ENCODE measurements at places on chromosomes 7 and 10.
A peak's percentile ranks its signal among the peaks of the same experiment; 100 is the strongest.

DNA sequence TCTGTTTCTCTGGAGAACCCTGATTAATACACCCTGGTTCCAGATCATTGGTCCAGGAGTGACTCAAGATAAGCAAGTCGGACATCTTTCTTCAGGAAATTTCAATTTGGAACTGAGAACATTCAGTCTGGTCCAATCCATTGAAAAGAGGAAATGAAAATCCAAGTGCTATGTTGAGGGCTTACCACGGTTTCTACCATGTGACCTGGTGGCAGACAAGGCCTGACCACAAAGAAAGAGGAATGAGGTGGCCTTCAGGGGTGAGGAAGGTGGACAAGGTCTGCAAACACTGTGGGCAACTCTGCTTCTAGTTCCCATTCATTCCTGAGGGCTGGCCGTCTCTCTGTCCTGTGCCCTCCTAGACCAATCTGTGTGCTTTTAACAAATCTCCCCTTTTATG is 149.2 kb upstream of the GHITM start:
- DNase-seq = no peak

GRCh38 chr10:26095781-26096180 is 120.8 kb upstream of the GAD2 start:
- DNase-seq = no peak

GRCh38 chr7:28245123-28245878 is 64.7 kb upstream of the JAZF1 start:
- no peak for DNase-seq

- DNase-seq = peak; percentile 53
These were observed 29.3 kb upstream of the KCNK18 start for GRCh38 chr10:117167789-117168674.

GRCh38 chr7:65390588-65390987 is 16.9 kb downstream of the ZNF92 start:
- DNase-seq = no peak

DNA sequence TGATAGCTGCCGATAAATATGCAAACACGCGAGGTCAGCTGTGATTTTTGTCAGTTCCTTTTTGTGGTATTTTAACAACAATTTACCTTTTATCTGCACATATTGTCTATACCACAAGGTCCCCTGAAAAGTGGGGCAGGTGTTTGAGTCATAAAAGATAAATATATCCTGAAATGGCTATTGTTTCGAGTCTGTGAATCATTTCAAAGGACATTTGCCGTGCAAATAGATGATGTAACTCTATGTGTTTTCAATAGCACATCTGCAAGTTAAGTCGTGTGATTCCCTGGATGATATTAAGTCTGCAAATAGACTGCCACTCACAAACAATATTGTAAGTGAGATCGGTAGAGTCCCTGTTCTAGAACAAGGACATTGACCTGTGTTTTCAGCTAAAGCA is 193.0 kb upstream of the PITRM1 start:
- DNase-seq = no peak

DNA sequence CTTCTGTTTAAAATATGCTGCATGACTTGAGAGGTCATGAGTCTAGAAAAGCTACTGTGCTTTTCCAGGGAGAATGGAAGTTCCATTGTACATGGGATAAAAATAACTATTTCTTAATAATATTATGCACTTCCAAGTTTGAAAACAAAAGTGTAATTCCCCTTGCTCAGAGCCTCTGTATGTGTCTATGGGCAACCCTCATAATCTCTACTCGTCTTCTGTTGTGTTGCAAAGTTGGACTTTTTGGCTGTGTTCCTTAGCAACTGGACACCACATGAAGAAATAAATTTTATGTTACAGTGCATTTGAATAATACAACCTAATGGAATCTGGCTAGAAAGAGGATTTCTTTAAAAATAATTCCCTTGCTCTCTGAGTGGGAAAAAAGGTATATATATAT is 242.6 kb downstream of the TWIST1 start:
- DNase-seq = no peak

DNA sequence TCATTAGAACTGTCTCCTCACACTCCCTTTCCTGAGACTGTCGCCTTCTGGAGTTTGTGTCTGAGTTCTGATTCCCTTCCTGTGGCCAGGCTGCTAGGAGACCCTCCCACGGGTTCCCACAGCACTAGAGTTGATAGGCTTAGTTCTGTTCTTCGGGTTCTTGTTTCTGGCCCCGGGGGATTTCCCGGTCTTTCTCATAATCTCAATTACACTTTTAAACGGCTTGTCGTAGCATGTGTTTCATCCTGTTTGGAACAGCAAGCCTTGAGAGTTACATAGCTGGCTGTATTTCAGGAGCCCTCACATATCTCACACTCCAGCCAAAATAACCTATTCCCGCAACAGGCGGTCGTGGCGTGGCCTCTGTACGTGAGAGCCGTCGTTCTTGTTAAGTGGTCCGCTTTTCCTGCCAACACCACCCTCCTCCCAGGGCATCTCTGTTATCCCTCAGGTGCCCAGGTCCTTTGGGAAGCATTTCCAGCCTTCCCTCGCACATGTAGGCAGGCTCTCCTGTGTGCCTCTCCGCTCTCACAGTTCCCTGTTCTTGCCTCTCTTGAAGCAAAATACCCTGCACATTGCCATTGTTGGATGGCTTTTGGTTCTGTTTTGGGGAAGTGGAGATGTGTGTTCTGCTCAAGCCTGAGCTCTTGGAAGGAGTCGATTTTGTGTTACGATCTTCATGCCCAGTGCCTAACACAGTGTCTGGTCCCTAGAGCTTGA is 46.0 kb downstream of the CDC123 start:
- DNase-seq = no peak

GRCh38 chr7:124649397-124650014 is 116.1 kb downstream of the GPR37 start:
- no peak for DNase-seq

- no peak for DNase-seq
These were observed 45.0 kb upstream of the GPR37 start for GRCh38 chr7:124810605-124811004.

DNA sequence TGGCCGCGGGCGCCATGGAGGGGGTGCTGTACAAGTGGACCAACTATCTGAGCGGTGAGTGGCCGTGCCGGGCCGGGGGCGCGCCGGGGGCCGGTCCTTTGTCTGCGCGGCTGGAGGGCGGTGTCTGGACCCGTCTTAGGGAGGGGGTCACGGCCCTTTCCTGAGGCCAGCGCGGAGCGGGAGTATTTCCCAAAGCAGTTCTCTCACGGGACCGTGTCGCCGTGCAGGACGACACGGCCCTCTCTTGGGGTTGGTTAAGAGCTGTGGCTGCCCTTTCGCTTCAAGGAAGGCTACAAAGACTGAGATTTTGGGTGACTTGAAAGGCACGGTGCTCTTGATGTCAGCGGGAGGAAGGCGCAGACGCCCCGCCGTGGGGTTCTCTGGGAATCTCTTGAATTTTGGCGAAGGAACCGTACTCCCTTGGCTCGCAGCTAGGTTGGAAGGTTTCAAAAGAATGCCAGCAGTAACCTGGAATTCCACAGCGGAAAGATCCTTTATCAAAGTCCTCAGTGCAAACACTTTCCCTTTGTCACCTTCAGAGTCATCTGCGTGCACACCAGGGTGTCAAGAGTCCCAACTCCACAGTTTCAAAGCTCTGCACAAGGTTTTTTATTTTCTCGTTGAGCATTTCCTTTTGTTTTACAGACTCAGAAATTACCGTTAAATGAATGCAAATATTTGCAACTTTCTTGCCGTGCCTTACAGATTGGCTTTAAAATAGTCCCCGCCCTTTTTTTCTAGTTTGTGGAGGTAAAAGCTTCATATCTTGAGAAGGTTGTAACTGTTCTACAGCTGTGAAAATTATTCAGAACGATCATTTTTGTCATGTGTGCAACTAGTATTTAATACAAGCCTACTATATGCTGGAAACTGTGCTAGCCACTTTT is 780 bp downstream of the PLEKHA8 start:
- peak; percentile 23 for DNase-seq

DNA sequence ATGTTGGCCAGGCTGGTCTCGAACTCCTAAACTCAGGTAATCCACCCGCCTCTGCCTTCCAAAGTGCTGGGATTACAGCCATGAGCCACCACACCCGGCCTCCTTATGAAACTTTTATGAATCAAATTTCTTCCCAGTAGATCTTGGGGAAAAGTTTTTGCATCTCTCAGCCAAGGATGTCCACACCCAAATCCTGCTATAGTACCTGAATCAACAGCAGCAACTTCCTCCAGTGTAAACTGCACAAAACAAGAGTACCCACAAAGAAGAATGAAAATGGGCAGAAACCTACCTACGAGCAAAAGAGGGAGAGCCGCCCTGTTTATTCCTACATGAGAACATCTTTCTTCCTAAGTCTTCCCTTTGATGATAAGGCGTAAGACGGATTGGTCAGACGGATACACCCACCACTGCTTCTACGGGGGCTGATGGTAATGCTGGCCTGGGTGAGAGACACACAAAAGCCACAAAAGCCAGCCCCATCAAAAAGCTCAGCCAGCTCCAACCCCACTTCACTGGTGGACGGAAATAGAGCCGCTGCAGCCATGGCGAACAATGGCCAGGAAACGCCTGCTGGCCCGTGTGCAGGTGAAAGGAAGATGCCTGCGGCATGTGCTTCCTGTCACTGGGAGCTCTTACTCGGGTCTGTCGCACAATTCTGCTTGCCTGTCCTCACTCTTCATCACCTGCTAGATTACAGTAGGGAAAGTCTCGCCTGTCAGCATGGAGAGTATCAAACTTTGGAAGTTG is 10.4 kb downstream of the JCAD start:
- DNase-seq = no peak

DNA sequence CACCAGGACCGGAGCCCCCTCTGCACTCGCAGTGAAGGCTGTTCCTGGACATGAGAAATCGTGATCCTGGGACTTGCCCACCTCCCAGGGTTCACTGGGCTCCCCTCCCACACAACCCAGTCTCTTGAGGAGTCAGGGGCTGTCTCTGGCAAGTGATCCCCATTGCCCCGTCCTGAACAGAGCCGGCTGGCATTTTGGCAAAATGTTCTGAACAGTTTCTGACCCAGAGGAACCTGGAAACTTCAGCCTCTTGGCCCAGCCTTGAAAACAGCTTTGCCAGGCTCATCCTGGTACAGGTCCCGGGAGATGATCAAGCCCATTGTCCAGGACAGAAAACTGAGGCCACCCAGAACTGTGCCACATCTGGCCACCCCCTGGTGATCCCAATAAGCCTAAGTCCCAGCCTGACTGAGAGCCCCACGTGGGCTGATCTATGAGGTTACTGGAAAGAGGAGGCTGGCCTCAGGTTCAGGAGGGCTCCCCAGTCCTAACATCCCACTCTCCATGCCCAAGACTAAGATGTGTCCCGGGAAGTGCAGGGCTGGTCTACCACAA is 115.7 kb downstream of the OAT start:
- no peak for DNase-seq

All from CD8-positive, alpha-beta T cell (primary cell).